ENCODE measurements at places on chromosomes 3 and 15.

GRCh38 chr15:85008474-85009260 lies 27.0 kb downstream of the PDE8A start:
- no peak for DNase-seq

GRCh38 chr3:99867594-99868310 lies 50.1 kb downstream of the CMSS1 start:
- no peak for DNase-seq

DNA sequence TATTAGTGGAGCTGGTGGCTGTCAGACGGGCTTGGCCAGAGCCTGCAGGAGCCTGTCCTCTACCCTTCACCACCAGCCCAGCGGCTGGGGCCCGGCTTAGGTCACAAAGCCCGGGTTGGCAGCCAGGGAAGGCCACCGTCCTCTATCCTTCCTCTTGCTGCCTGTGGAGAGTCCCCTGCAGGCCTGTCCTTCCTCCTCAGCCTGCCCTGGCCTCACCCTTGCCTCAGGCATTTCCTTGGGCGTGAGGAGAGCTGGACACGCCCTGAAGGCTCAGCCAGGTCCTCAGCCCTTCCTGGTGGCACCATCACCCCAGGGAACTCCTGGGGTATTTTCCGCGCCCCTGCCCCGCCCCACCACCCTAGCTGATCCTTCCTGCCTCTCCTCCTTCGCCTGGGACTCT lies 7.7 kb downstream of the CHAC1 start:
- DNase-seq: no peak

DNA sequence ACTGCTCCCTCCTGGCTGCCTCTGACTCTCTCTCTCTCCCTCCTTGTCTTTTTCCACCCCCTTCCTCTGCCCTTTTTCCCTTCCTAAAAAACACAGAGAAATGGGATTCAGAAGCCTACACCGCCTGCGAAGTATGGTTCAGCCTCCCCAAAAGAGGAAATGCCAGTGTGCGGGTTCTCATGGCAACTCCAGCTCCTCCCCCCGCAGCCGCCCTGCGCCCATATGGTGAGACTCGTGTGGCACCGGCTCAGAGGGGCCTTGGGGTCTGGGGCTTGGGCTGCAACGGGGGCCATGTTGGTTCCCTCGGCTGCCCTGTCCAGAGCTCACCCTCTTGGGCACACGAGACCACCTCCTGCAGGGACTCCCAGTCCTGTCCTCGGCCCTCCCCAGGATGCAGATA lies 23.6 kb upstream of the LINGO1 start:
- DNase-seq: no peak

DNA sequence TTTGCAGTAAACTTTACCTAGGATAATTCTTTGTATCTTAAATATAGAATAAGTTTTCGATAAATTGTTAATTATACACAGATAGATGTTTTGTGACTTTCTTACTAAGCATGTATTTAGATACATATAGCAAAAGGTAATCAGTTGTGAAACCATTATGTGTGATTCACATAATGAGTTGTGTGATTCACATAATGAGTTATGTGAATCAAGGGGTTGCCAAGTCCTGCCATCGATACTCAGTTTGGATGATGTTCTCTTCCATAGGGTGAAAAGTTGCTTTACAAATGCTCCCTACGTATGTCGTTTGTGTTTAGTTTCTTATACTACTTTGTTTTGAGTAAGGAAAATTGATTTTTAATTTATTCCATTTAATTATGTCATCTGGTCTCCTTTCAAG lies 682.1 kb downstream of the MECOM start:
- no peak for DNase-seq

DNA sequence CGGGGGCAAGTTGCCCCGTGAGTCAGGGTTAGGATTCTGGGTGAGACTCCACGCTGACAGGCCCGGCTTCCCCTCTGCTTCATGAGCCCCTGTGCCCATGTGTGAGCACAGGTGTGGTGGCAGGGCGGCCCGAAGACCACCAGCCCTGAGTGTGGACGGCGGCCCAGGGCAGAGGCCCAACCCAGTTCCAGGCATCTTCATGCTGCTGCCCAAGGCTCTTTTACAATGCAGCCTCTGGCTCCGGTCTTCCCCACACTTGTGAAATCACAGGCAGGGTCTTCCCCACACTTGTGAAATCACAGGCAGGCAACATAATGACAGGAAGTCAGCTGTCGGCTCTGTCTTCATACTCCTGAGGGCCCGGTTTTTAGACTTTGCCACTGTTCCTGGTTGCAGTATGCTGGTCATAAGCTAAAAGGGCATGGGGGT lies 78.8 kb downstream of the AAGAB start:
- no peak for DNase-seq

DNA sequence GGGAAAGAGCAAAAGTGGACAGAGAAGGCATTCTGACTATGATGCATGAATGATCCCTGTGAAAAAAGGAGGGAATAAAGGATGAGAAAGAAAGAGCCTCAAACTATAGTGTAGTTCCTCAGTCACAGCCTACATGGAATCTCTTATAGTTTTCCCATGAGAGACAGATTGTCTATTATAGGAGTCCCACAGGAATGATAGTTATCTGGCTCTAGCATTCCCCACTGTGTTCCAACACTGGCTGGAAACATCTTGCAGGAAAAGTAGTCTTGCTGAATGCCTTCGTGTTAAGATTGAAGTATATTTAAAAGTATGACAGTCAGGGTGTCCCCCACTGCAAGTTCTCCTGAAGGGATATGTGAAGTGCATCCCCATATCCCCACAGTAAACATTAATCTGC lies 641.5 kb upstream of the NECTIN3 start:
- DNase-seq: no peak

DNA sequence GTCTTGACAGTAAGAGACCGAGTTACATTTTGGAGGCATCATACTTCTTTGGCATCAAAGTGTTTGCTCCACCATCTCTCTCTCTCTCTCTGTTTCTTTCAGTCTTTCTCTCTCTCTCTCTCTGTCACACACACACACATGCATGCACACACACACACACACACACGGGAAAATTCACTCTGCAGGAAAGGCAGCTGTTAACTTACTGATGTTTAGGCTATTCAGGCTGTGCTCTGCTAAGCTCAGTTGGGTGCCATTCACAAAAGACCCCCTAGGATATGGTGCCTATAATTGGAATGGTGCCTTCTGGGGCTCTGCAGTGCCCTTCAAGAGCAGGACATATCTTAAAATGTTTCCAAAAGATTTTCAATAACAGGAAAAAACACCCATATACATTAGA lies 78.2 kb downstream of the KCNH8 start:
- no peak for DNase-seq

DNA sequence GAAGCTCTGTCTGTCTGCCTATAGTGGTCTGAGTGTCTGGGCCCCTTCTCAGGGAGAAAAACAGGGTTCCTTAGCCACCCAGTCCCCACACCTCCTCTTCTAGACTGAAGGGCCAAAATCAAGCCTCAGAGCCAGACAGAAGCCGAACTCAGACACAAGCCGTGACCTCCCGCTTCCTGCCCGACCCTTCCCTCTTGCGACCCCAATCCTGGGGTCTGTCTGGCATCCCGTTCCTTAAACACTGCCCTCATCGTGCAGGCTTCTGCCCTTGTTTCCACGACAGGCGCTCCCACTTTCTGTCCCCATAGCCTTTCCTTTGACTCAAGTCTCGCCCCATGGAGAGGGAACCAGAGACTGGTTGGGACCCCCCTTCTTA lies 32.3 kb downstream of the EPHB3 start:
- no peak for DNase-seq

- DNase-seq: no peak
Measured at GRCh38 chr3:5330152-5330810, 142.8 kb downstream of the EDEM1 start.

DNA sequence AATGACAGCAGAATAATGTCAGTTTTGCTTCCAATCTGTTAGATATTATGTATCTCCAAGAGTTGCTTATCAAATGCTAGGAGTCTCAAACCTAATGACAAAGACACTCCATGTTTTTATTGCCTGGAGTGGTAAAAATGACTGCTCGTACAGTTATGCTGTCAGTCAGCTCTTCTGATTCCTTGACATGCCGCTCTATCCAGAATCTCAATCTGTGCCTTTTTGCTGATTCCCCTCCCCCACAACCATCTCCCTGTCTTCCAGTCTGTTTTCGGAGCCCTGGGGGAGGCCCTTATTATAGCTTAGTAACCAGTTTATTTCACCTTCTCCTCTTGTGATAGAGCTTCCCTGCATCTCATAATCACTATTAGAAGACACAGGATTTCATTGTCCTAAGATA lies 2.6 kb downstream of the MKRN2 start:
- DNase-seq: no peak

DNA sequence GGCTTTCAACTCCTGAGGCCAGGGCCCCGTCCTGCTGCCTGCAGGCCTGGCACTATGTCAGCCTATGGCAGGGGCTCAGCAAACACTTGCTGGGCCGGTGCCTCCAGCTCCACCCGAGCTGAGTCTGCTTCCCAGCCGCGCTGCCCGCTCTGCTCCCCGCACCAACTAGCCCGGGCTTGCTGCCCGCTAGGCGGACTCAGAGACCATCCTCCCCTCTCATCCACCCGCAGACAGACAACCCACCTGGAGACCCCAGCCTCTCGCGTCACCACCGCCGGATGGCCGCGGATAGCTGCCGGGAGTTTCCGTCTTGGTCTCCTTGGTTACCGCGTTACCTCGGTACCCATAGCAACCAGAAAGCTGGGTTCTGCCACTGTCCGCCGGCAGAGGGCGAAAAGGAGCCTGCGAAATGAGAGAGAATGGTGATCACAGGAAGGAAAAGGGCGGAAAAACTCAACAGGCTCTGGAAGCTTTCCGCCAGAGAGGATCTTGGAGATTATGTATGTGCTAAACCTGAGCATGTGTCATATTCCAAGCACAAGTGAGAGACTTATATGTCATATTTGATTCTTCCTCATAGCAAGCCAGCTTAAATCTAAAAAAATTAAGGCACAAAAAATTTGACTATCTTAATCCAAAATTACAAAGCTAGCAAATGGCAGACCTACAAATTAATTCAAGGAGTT lies at the start of gene ZBBX:
Gene ZBBX (minus strand): TSS at position 294 of the 686 bp plus-strand sequence. CDS start 7,396 bp downstream, outside the sequence.
- peak; percentile 57 for DNase-seq

DNA sequence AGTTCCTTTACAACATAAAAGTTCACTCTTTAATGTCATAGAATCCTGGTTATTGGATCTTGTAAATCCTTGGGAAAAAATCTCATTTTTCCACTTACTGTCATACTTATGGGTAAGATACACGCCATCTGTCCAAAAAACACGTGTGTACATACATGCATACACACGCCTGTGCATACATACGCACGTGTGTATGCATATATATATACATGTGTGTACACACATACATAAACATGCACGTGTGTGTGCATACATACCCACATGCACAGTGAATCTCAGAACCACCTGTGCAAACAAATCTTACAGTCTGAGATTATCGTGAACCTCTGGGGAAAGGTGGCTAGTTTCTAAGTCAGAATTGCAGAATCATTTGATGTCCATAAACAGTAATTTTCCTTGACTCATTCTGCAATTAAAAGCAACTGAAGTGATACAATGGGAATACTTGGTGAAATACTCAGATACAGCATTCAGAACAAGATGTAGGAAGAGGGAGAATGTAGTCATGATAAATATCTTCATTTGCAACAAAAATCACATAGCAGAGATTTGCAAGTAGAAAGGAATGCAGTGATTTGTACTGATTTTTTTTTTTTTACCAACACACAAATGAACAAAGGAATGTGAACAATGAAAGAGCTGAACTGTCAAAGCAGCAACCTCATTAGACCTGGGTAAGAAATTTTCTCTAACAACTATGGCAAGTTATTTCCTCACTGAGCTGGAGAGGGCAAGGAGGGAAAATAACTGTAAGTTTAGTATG lies 160.6 kb upstream of the POU1F1 start:
- DNase-seq: no peak

DNA sequence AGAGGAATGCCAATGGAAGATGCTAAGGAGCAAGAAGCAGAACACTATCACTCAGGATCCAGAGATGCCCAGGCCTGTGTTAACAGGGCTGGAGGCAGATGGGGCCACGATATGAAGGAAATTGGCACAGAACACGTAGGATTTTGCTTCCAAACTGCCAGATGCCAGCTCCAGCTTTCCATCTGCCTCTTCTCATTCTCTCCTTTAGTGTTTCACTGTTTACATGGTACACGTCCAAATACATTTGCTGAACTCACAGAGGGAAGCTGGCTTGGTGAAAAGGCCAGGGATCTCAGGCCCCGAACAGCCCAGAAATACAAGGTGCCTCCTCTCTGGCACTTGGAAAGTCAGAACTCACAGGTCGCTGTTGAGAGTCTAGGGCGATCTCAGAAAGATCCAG lies 187.0 kb downstream of the NTRK3 start:
- DNase-seq: no peak

DNA sequence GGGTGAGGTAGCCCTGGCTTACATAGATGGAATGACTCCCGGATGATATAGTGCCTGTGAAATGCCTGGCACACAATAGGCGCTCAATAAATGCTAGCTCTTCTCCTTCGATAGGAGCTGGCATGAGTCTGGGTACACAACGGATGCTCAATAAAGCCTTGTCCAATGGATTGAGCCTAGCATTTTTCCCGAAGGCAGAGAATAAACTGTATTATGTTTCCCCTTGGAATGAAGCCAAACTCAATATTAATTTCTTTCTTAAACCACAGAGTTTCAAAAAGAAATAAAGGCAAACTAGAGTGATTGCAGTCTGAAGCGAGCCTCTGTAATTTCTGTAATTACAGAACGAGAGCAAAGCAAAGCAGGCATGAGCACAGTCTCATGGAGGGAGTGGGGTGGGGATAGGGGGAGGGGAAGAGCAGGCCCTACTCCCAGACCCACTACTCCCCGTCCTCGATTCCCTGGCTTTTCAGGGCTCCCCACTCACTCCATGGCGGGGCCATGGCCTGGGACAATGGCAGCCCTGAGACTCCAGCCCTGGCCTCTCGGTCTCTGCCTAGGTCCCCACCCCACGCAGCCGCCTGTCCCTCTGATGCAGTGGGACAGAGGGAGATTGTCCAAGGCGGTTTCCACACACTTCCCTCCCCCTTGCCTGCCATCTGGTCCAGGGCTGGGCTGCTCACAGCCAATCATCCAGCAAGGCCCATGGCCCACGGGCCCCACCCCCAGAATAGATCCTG lies 18.0 kb downstream of the SLC6A1 start:
- DNase-seq: no peak
